ENCODE measurements at places on chromosomes 3 and 15.

DNA sequence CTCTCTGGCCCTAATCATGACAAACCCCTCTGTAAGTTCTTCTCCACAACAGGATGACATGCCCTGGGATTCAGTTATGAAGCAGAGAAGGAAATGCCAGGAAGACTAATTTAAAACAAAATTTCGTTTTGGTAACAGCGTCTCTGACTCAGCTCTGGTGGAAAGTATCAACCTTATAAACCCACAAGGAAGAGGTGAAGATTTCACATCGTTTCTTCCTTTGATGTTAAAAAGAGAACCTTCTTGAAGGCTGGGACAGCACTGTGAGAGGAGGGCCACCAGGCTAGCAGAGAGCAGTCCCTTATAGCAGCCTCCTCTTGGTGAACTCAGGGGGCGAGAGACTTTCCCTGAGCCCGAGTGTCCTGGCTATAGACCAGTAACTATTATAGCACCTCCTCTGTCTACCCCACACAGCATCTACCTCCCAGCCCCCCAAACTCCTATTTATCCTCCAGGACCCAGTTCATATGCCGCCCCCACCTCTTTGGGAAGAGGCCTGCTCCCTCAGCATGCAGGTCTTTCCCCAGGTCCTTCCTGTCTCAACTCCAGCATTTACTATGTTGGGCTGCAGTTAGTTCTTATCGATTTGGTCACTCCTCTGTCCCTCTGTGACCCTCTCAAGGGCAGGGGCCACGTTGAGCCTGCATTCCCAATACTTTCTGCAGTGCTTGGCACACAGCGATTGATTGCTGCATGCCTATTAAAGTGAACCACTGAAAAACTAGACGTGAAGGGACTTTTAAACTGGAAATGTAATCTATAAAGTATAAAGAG is 321.5 kb upstream of the ICE2 start:
- DNase-seq, result no peak

GRCh38 chr3:157388976-157389375 is 47.7 kb upstream of the PTX3 start:
- no peak for DNase-seq

GRCh38 chr15:55742498-55742926 is 440 bp downstream of the PRTG start:
- DNase-seq, result peak; percentile 4

GRCh38 chr3:21487520-21487919 is 263.5 kb downstream of the ZNF385D start:
- no peak for DNase-seq

DNA sequence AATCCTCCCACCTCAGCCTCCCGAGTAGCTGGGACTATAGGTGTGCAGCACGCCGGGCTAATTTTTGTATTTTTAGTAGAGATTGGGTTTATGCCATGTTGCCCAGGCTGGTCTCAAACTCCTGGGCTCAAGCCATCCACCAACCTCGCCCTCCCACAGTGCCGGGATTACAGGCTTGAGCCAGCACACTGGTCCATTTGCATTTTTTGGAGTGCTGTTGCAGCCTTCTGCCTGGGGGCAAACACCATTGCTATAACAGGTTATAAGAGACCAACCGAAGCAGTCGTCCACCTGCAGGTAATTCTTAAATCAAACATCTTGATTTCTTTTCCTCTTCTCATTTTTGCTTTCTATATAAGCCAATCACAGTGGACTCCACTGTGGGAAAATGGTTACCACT is 27.7 kb downstream of the ACKR4 start:
- DNase-seq, result no peak

GRCh38 chr15:22867886-22868285 is 29.4 kb downstream of the NIPA2 start:
- DNase-seq, result no peak

DNA sequence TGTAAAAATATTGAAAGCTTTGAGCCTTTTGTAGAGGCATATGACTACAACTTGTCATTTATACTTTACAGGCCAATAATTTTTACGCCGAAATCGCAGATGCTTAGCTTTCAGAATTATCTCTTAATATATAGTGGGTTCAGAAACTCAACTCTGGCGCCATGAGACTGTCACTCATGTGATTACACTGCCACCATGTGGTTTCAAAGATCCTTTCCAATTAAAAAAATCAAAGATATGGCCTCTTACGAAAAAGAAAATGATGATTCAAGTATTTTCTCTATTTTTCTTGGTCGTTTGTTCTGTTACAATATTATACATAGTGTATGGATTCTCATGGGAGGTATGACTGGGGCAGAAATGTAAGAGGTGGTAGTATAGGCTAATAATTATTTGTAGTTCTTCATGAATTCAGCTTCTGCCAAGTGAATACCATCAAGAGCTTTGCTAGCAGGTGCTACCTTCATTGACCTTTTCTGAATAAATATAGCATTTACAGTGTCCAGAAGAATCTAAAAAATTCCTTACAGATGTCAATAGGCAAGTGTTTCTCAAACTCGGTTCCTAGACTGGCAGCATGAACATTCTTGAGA is 751.7 kb upstream of the GOLIM4 start:
- no peak for DNase-seq

DNA sequence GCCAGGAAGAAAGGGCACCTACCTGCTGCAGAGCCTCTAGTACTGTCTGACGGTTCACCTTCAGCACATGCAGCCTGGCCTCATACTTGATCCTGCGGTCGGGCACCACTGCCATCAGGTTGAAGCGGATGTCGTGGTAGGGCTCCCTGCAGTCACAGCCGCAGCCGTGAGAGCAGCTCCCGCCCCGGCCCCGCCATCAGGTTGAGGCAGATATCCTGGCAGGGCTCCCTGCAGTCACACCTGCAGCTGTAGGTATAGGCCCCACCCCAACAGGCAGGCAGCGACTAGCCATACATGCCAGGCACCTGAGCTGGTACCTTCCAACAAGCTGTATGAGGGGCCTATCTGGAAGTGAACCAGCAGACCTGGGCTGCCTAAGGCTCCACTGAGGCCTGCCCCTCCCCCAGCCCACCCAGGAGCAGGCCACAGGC is 38.7 kb downstream of the SEMA3G start:
- no peak for DNase-seq

DNA sequence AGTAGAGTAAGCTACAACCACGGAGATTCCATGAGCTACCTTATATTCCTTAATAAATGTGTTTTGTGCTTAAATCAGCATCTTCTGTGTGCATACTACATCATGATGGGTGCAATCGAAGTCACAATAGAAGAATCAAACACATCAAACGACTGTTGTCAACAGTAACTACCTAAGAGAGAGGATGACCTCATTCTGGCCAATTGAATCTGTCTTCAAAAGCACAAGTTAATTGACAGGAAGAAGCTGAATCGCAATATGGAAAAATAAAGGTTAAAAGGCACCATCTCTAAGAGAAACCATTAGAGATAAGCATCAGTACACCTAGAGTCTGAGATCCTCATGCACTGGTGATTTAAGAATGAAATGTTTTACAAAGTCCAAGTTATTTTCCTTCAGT is 39.0 kb downstream of the CD200R1L start:
- DNase-seq, result no peak

DNA sequence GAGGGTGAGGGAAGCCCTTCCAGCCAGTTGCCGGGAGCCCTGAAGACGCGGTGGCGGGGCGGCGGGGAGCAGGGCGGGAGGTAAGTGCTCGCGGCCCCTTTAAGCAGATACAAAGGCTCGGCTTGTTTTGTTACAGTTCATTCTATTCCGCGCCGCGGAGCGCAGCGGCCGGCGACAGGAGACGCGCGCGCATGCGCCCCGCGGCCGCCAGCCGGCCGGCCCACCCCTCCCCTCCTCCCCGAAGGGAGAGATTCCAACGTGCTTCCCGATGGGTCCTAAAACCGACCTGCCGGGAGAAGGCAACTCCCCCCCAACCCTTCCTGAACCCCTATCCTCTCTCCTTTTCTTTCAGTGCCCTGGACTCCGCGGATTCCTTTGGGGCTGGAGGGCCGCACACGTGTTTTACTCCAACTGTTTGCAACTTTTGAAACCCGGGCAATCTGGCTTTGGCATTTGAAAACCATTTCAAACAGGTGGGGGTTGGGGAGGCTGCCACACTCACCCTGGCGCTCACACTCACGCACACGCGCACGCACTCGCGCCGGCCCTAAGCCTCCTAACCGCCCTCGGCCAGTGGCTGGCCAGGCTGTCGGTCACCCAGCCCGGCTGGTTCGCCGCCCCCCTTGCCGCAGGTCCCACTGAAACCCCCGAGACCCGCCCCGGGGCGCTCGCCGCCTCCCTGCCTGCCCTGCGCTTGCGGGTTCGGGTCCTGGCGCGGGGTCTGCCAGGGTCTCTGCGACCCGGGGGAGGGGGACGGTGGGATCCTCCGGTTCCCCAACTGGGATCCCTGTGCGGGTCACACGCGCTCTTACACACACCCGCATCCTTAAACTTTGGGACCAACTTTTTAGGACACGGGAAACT is at the start of gene MAGI1:
Gene MAGI1 (minus strand): TSS at position 193 of the 864 bp plus-strand sequence. CDS start 610 bp downstream, outside the sequence.
- DNase-seq, result peak; percentile 91

- no peak for DNase-seq
These were observed 56.0 kb downstream of the FRMD4B start for GRCh38 chr3:69329892-69330291.

DNA sequence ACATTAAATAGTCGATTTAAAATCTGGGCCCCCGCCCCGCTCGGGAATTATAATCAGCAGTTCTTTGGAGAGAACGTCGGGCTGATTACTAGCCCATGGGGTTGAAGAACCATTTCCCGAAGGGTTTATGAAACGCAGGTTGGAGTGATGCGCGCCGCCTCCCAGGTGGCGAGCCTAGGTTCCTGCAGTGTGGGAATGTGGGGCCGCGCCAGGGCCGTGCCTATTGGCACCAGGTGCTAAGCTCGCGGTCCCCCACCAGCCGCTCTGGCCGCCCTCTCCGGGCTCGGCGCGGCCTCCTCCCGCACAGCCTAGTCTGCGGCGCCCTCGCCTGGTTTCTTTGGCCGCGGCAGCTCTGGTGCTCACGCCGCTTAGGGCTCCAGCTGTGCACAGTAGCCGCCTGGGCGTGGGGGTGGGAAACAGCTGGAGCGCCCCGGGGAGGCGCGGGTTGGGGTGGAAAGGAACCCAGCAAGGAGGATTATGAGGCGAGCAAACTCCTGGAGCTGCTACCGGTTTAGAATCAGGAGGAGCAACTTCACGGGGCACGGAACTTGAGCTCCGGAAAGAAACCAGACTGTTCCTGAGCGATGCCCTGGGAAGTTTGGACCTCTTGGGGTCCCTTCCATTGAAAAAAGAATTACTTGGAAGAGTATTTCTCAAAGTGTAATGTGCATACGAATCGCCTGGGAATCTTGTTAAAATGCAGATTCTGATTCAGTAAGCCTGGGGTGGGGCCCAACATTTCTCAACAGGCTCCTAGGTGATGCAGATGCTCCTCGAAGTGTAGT is 5.6 kb upstream of the MECOM start:
- peak; percentile 24 for DNase-seq

DNA sequence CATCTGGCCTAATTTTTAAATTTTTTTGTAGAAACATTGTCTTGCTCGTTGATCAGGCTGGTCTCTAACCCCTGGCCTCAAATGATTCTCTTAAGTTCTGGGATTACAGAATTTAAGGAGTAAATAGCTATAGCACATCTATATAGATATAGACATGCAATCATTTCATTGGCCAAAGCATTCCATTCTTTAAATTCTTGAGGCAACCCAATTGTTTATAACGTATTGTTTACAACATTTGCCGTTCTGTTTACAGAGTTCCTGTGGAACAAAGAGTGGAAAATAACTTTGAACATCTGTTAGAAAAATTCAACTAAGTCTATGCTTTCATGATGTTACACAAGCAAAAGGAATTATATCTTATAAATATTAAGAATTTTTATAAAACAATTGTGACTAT is 205.2 kb upstream of the ROBO2 start:
- no peak for DNase-seq

DNA sequence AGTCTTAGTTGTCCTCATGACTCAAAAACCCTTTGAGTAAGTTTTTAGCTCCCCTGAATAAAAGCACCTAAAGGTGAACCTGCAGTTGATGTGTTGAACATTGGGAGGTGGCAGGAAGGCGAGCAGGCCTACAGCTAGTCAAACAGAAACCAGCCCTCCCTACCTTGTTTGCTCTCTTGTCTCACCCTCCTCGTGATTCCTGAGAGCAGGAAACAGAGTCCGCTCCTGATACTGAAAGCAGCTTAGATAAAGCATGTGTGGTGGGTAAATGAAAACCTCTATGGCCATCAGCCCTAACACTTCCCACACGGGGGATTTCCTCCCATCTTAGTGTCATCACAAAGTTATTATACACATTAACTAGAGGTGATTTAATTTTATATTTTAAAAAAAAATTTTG is 21.8 kb upstream of the CLDN18 start:
- DNase-seq, result no peak

GRCh38 chr3:193556841-193557240 is 2.1 kb upstream of the ATP13A4 start:
- DNase-seq, result no peak

DNA sequence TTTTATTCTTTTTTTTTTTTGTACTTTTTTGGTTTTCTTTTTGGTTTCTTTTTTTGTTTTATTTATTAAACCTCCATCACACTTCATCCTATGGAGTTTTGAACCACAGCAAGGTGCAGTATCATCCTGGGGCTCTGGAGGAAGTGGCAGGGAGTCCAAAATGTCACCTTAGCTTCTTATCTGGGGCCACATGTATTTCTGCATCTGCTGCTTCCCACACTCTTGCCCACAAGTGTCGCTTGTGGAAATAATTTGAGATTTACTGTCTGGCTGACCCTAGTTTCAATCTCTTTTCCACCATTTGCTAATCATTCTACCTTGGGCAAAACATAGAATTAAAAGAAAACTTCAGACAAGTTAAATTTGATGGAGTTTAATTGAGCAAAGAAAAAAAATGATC is 6.4 kb downstream of the OPA1 start:
- no peak for DNase-seq

GRCh38 chr3:63841704-63842103 is 21.9 kb downstream of the THOC7 start:
- DNase-seq, result no peak

- no peak for DNase-seq
These were observed 20.7 kb downstream of the ITGA11 start for GRCh38 chr15:68411343-68411675.

DNA sequence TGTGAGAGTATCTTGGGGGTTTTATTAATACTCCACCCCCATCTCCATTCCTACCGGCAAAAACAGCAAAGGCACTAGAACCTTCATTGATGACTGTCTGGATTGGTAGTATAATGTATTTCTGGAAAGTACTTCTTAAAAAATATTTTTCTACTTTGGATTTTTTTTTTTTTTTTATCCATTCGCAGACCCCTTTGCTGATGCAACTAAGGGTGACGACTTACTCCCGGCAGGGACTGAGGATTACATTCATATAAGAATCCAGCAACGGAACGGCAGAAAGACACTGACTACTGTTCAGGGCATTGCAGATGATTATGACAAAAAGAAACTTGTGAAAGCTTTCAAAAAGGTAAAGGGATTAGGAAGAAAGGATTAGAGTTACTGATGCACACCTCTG is 1.2 kb downstream of the EIF1B start:
- no peak for DNase-seq

GRCh38 chr15:57298843-57299550 is 77.3 kb upstream of the CGNL1 start:
- no peak for DNase-seq

DNA sequence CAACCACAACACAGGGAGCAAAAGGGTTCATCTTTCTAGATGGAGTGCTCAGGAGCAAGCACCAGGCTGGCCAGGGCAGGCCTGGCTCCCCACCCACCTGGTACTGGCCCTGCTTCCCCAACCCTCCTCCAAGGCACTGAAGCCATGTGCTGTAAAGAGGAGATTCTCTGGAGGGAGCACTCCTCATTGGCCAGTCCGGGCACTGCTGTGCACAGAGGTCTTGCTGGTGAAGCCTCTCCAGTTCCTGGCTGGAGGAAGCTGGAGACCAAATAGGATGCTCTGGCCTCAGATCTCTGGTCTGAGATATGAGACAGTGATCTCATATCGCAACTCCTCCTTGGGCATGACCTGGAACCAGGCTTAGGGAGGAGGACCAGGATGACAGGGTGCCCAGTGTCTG is 7.7 kb upstream of the SEMA3F start:
- DNase-seq, result no peak

Data from hypothalamus (tissue), 51 donors.